ENCODE measurements at places on chromosomes 3 and 15. TPM values are rescaled to one million over a fixed set of nuclear protein-coding genes. Genes with fewer than 3 reads are reported as not detected.

Gene HESX1
- polyA plus RNA-seq, result 4.5 TPM

GRCh38 chr15:23072633-23073032 is 33.3 kb upstream of the TUBGCP5 start:
- no peak for DNase-seq

GRCh38 chr15:40906991-40907802 is 12.9 kb downstream of the VPS18 start:
- no peak for DNase-seq

Gene MASP1
- polyA plus RNA-seq, result 8.7 TPM

DNA sequence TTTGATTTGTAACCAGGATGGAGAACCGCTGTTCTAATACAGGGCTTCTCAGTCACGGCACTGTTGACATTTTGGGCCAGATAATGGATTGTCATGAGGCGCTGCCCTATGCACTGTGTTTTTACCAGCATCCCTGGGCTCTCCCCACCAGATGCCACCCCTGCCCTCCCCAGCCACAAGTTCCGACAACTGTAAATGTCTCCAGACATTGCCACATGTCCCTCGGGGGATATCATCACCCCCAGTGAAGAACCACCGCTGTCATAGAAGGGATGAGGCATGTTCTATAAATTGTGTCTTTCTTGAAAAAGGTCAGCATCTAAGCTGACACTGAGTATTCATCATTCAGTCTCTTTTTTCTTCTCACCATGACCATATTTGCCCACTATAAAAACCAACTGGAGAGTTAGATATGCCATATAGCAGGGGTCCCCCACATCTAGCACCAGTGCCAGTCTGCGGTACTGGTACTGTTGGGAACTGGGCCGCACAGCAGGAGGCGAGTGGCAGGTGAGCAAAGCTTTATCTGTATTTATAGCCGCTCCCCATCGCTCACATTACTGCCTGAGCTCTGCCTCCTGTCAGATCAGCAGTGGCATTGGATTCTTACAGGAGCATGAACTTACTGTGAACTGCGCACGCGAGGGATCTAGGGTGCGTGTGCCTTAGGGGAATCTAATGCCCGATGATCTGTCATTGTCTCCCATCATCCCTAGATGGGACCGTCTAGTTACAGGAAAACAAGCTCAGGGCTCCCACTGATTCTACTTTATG is 260.5 kb upstream of the ST8SIA2 start:
- no peak for DNase-seq
